ENCODE measurements at places on chromosomes 2 and 18.

GRCh38 chr18:76989647-76990190 lies 142.9 kb downstream of the MBP start:
- no peak for DNase-seq

DNA sequence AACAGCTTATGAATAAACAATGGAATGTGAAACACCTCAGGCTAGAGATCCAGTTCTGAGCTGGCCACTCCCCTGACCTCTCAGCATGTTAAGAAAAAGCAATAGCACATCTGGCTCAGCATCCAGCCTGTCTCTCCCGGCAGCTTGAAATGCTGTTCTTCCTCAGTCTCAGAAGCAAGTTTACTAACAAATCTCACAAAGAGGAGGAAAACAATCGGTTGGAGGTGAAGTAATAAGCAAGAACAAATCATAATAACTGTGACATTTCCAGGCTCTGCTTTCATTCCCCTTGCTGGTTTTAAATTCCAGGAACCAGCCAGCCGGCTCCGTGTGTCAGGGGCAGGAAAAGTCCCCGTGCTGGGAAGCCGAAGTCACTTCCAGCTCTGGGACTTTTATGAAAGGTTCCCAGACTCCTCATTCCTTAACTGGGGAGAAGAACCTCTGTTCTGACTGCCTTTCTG lies 133.9 kb upstream of the ARL4C start:
- DNase-seq = no peak

DNA sequence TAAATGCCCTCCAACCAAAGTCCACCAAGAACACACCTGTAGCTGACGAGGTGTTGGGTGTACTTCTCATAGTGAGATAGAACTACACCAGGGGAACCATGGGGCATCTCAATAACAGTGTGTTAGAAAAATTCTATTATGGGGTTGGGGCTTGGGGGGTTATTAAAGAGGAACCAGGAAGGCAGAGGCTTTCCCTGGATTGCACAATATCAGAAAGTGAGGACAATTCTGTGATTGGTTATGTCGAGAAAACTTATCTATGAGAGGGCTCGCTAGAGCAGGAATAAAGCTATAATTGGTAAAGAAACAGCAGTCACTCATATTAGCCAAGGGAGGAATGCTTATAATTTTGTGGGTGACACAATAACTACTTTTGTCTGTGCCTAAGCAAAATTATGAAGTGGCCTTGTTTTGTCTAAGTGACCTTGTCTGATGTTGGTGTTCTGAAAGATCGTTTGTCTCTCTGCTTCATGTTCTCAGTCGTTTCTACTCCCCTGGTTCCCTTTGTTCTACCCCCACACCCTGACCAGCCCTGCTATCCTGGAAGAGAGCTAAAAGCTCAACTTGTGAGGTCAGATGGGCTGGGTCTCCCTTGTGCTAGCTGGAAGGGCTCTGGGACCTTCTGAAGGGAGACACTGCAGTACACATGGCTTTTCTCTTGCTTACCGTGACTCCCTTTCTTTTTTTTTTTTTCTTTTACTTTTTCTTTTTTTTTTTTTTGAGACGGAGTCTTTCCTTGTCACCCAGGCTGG lies 21.6 kb upstream of the INO80C start:
- no peak for DNase-seq

DNA sequence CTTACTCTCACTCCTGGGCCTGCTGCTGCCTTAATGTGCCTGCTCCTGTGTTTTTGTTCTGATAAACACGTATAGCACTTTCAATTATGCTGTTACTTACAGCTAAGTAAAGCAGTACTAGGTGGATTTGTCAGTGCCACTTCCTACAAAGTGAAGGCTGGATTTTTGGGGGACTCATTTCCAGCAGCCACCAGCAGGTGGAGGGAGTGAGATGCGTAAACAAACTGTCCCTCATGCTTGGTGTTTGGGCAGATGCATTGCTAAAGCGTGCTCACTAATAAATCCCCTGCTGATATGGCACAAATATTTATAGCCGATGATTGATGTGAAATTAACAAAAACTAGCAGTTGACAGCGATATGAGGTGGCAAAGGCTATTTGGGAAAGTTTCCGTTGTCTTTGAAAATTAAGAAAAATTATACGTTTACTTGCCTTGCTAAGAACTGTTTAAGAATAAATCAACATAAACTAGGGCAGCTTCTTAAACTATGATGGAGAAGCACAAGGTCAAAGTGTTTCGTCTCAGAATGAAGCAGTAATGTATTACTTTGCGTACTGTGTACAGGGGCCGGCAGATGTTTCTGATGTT lies 101.7 kb downstream of the AGAP1 start:
- peak; percentile 65 for DNase-seq

GRCh38 chr2:202149155-202149762 lies 76.2 kb downstream of the KIAA2012 start:
- DNase-seq = no peak

DNA sequence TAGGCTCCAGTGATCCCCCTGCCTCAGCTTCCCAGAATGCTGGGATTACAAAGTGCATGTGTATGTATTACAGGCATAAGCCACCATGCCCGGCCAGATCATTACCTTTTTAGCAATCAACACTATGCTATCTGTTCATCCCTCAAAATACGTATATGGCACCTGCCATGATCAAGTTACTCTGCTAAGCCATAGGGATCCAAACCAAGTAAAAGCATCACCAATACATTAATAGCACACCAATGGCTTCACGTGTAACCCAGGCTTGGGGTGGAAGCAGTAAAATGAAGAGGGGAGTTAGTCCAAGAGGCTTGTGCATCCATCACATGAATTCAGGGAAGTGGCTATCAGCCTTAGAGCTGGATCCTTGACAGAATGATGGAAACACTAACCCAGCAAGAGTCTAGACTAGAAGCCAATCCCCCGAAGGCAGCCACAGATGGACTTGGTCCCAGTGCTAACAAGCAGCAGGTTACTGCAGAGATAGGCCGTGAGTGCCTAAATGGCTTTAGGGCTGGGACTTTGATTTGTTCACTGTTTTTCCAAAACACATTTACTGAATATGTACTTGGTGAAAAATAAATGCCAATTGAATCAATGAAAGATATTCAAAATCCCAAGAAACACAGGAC lies 11.3 kb downstream of the HDLBP start:
- no peak for DNase-seq

- DNase-seq = no peak
Observed at GRCh38 chr18:33596178-33596854, 18.3 kb downstream of the ASXL3 start.

DNA sequence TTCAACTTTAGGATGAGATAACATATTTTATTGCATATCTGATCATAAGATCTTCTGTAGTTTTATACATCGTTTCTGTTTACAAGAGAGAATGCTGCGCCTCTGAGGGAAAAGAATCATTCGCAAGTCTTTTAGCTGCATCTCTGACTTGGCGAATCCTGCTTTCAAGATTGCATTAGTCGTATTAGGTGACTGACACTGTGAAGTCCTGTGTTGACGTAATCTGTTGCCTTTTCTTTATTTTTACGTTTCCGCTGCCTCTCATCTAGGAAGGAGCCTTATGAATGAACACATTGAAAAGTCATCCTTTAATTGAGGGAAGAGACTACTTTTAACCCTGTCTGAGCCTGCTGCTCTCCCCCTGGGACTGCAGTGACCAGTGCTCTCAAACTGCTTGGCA lies 101.5 kb downstream of the LDLRAD4 start:
- DNase-seq = no peak

GRCh38 chr18:12306752-12307700 lies 1.0 kb upstream of the TUBB6 start:
- DNase-seq = no peak

GRCh38 chr2:193371200-193371599 lies 1176.5 kb upstream of the TMEFF2 start:
- DNase-seq = no peak

- no peak for DNase-seq
Observed at GRCh38 chr2:158912112-158912511, 56.3 kb upstream of the TANC1 start.

DNA sequence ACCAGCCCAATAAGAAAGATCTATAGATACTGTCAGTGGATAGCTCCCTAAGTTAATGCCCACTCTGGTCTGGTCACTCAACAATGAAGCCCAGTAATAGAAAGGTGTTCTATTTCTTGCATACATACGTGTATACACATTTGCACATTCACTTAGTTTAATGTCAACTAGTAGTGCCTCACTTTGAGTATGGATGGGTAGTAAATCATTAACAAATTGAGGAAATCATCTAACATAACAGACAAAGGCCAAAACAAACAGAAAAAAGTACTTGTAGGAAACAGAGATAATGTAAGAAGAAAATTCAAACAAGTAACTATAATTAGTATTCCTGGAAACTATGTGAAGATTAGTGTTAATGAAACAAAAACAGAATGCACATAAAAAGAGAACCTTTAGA lies 13.3 kb upstream of the CCDC195 start:
- no peak for DNase-seq

GRCh38 chr2:133485868-133486267 lies 82.4 kb downstream of the NCKAP5 start:
- DNase-seq = no peak

- DNase-seq = no peak
Observed at GRCh38 chr18:23380001-23380550, 73.0 kb upstream of the RIOK3 start.

DNA sequence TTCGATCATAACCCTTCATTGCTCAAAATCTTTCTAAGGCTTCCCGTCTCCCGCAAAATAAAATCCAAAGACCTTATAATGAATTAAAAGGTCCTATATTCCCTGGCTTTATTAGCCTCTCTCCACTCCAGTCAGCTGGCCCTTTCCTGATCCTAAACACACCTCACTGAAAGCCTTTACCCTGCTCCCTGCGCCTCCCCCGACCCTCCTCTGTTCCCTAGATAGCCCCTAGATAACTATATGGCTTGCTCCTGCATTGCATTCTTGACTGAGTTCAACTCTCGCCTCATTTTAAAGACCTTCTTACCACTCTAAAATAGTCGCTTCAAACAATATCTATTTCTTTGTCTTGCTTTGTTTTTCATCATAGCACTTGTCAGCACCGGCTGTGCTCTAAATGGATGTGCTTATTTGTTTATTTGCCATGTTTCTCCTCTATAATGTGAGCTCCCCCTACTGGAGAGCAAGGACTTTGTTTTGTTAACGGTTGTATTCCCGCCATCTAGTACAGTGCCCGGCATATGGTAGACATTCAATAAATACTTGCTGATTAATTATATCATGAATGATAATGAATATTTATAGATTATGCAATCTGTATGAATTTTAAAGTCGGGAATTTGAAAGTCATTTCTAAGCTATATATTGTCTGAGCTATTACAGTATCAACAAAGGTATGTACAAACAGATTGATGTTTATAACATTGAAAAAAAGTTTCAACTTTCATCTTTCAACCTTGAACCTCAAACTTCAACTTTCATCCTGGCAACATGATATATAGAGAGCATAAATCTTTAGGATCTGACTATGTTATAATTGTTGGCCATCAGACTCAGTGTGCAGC lies 32.4 kb upstream of the VIT start:
- DNase-seq = peak; percentile 47

Data from SK-N-DZ (cell line).